ENCODE measurements at places on chromosomes 2 and 18.

DNA sequence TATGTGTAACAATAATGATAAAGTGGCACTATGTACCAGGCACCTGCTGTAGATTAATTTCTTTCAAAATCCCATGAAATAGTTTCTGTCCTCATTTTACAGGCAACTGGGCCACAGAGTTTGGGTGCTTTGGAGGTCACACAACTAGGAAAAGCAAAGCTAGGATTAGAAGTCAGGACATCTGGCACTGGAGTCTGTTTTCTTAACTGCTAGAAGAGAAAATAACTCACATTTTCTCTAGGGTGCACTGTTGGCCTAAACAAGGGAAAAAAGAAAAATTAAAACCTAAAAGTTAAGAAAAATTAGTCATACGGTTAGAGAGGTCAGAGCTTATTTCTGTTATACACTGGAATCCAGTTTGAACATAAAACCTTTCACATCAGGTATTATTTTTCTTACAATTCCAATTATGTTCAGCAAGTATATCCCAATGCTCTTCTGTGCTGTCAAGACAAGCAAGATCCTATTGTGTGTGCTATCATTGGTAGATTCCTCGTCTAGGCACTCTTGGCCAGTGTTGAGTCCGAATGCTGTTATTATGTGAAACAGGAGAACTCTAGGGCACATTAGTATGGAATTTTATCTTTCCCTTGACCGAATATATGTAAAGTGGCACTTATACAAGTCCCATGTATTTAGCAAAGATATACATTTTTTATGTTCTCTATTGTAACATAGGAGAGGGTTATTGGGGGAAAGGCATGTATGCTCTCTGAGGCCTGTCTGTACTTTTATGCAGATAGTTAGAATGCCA lies 1.5 kb upstream of the OSGEPL1 start:
- DNase-seq: no peak

GRCh38 chr2:28063492-28063962 lies 173.0 kb downstream of the BABAM2 start:
- DNase-seq: no peak

GRCh38 chr2:44616667-44617155 lies 255.0 kb downstream of the CAMKMT start:
- no peak for DNase-seq

DNA sequence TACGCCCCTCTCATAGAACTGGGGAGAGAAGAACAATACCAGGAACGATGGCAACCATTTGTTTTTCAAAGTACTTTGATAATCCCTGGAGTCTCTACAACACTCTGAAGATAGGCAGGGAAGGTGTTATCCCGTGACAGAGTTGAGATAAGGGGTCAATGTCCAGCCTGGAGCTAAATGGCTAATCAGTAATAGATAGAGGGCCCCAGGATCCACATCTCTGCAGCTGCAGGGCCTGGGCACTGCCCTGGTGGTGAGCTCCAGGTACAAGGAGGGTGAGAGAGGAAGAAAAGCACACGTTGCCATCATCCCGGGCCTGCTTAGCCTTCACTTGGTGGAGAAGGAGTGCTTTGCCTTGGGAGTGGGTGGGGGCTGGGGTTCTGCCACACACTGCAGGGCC lies 260.6 kb downstream of the PRKCE start:
- DNase-seq: no peak

- DNase-seq: no peak
Observed at GRCh38 chr2:18788592-18788991, 199.2 kb upstream of the NT5C1B start.
